ENCODE measurements at places on chromosomes 11 and 22.
A peak's percentile ranks its signal among the peaks of the same experiment; 100 is the strongest.

DNA sequence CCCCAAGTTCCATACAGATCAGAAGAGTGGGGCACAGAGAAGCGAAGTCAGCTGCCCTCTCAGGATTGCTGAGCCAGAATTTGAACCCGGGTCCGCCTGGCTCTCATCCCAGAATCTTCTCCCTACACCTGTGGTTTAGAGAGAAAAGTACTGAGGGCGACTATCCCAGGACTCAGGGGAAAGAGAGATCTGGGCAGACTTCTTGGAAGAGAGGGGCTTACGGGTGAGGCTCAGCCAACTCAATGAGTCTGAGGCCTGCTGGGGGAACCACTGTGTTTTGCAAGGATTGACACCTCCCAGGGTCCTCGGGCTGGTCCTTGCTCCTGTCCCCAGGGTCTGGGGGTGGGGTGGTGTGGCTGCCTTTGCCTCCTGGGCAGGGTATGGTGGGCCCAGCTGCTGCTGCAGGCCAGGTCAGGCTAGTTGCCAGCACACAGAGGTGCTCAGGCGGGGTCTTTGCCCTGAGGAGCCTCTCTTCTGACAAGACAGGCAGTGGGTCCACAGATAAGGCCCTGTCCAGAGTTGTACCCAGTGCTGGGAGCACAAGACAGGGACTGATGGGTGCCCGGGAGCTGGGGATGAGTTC, 1.2 kb downstream of the CAPN5 start:
- DNase-seq = no peak

- DNase-seq = no peak
Measured at GRCh38 chr11:120703358-120704152, 192.0 kb downstream of the GRIK4 start.

DNA sequence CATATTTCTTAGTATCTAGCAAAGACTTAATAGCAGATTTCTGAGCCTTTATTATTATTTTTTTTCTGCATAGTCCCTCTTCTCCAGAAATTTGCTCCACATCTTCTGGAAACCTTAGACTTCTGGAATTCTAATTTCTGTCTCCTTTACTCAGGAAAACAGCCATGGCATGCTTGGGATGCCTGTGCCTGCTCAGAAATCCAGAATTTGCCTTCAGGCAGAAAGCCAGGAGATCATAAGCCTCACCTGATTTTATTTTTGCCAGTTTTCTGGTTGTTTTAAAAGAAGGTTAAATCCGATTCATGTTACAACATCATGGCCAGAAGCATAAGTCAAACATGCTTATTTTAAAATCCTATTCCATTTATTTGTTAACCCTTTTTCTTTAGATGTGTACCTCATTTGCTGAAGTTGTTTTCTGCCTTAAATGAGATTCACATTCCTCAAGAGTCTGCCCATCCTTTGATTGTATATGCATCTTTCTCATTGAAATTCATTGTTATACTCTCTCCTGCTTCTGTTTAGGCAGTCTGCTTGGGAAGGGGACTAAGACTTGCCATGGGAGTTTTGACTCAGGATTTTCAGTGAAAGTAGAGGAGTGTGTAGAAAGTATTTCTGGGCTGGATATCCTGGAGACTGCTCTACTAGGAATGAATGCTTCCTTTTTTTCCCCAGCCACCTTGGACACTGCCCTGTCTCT, 37.1 kb downstream of the SIK2 start:
- DNase-seq = no peak

DNA sequence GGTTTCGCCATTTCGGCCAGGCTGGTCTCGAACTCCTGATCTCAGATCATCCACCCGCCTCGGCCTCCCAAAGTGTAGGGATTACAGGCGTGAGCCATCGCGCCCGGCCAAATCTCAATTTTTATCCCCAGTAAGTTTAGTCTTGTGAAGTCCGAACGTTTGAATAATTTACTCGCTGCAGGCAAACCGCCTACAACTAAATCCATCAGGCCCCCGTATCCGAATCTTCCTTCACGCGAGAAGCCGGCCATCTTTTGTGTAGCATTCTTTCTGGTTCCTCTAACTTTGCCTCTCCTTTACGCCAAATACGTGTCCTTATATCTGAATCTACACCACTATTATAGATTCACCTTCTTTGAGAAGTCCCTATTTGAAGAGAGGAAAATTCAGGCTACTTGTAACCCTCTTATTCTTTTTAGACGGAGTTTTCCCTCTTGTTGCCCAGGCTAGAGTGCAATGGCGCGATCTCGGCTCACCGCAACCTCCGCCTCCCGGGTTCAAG, 581 bp upstream of the EIF3L start:
- DNase-seq = peak; percentile 31

DNA sequence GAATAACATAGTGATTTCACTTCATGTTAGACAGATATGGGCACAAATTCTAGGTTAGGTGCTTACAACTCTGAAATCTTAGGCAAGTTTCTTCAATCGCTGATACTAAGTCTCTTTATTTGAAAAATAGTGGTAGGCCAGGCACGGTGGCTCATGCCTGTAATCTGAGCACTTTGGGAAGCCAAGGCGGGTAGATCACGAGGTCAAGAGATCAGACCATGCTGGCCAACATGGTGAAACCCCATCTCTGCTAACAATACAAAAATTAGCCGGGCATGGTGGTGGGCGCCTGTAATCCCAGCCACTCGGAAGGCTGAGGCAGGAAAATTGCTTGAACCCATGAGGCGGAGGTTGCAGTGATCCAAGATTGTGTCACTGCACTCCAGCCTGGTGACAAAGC, 729.4 kb downstream of the METTL15 start:
- DNase-seq = no peak

- no peak for DNase-seq
Measured at GRCh38 chr22:32706149-32706548, 95.4 kb upstream of the TIMP3 start.

GRCh38 chr11:6572215-6572614, 31.2 kb downstream of the RRP8 start:
- DNase-seq = no peak

DNA sequence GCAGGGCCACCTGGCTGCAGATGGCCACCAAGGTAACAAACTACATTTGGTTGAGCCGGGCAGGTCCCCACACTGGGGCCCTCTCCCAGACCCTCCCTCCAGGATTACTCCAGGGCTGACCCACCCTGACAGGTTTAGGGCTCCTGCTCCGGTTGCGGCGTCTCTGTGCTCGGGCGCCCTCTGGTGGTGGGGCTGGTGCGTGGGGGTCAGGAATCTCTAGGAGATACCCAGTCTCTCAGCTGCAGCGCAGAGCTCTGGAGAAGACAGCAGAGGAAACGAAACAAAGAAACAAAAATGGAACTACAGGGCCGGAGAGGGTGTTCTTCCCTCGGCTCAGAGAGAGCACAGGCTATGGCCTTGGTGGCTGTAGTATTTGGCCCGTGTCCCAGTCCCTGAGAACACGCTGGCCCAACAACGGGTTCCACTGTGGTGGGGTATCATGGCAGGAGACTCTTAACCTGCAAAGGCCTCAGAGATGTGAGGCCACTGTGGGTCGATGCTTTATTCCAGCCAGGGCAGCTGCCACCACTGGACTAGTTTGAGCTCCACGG, 2.4 kb downstream of the C11orf96 start:
- DNase-seq = peak; percentile 69

- DNase-seq = no peak
Measured at GRCh38 chr11:92576315-92576714, 351.7 kb downstream of the FAT3 start.

DNA sequence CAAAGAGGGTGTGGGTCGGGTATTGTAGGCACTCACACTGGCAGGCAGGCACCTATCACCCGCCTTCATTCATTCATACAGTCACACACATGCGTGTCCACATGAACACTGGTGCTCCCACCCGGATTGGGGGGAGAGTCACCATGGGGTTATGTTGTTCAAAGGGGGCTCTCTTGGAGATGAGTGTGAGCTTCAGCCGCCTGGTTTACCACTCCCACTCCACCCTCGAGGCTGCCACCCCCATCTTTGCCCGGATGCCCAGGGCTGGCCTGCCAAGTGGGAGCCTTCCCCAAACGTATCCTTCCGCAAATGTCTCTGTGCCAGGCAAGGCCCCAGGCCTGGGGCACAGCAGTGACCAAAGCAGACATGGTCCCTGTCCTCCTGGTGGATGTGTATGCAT, 22.6 kb downstream of the MRGPRD start:
- DNase-seq = no peak

GRCh38 chr11:130721736-130722135, 194.5 kb downstream of the SNX19 start:
- DNase-seq = peak; percentile 41

DNA sequence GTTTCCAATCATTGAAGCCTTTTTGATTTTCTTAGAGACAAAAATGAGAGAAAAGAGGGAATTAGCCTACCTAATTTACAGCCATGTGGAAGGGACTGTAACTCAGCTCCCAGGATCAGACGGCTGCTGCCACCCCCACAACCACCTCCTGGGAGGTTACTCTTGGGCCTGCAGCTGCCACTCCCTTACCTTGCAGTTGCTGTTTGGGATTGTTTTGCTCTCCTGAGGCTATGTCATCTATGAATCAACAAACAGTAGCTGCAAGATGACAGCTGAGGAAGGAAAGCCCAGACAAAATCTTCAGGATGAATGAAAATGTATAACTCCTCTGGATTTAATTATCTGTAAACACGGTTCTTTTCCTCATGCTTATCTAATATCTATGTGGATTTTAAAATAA, 28.0 kb upstream of the ZC3H12C start:
- DNase-seq = peak; percentile 49

DNA sequence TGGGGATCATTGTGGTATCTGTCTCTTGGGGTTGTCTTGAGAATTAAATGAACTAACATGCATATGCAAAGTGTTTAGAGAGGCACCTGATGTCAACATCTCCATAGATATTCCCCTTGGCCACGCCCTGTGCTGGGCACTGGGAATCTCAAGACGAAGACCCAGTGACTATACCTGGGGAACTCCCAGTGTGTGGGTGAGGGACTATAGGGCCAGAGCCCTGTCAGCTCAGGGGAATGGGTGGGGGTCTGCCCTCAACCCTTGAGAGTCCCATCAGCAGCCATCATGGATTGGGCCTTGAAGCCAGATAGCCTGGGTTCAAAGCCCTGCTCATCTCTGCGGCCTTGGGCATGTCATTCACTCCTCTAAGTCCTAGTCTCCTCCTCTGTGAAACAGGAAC, 21.6 kb upstream of the LMO1 start:
- no peak for DNase-seq

DNA sequence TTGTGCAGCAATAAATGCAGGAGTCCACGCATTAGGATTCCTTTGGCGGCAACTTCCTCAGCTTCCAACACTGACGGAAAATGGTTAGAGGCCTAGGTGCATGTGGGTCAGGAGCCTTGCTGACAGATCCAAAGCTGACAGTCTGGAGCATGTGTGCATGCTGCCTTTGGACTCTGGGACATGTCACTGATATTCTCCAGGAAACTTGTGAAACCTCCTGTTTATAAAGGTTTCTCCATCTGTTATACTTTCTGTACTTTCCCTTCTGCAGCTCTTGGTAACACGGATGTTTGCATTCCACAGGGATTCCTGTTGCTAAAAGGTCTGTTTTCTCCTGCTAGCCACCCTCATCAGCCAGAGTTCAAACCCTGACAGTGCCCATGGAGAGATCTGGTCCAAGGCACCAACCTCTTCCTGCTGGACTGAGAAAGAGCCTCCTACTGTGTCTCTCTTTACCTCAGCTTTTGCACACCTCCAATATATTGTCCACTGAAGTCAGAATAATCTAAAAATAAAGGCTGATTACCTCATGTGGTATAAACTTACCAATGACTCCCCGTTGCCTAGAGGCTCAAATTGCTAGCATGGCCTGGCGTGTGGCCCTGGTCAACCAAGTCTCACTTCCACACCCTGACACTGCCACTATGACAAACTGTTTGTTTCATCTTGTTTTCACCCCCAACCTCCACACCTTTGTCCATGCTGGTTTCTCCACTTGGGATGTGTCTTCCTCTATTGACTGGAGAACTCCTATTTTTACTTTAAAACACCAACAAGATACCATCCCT, 31.1 kb upstream of the LYVE1 start:
- no peak for DNase-seq

DNA sequence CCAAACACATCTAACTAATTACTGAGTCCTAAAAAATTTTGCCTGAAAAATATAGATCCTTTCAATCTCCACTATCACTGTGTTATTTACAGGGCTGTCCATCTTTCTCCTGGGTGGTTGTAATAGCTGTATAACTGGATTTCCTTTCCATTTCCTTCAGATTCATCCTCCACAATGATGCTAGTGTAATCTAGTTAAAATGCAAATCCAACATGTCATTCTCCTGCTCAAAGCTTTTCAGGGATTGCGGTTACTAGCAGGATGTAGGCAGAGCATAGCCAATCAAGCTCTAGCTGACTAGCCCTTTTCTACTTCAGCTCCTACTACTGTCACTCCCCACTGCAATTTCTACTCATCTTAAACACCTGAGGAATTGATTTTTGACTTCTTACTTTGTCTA, 283.0 kb downstream of the RAB38 start:
- DNase-seq = no peak

DNA sequence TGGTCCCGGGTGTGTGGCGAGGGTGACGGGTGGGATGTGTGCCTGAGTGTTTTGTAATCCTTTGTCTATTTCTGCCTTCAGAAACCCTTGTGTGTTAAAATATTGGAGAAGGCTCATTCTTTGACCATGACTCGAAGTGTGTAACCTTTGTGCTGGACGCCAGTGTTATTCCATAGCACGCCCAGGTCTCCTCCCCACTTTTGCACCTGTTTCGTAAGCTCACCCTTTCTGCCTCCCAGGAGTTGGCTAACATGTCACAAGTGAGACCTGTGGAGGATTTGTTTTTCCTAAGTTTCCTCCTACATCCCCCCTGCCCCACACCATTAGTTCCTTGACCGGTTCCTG, 382 bp downstream of the C11orf54 start:
- DNase-seq = peak; percentile 76

- peak; percentile 54 for DNase-seq
Measured at GRCh38 chr22:44085743-44086270, 61.7 kb downstream of the PARVB start.

GRCh38 chr11:128053981-128054931, 533.1 kb downstream of the ETS1 start:
- peak; percentile 8 for DNase-seq

- DNase-seq = peak; percentile 23
Measured at GRCh38 chr11:14075118-14076078, 112.9 kb downstream of the SPON1 start.

- DNase-seq = no peak
Measured at GRCh38 chr11:3158131-3158591, 6.9 kb downstream of the OSBPL5 start.

GRCh38 chr11:40187295-40187694, 1272.2 kb downstream of the LRRC4C start:
- no peak for DNase-seq

- DNase-seq = peak; percentile 13
Measured at GRCh38 chr11:102110761-102111010, 439 bp downstream of the YAP1 start.

- DNase-seq = peak; percentile 16
Measured at GRCh38 chr11:70204466-70204799, 1.3 kb downstream of the FADD start.
